Activated naive CD4-positive, alpha-beta T cell treated with Interleukin-2 at 50 U/mL for 16 hours (primary cell): ENCODE measurements at places on chromosomes 11 and 22.

DNA sequence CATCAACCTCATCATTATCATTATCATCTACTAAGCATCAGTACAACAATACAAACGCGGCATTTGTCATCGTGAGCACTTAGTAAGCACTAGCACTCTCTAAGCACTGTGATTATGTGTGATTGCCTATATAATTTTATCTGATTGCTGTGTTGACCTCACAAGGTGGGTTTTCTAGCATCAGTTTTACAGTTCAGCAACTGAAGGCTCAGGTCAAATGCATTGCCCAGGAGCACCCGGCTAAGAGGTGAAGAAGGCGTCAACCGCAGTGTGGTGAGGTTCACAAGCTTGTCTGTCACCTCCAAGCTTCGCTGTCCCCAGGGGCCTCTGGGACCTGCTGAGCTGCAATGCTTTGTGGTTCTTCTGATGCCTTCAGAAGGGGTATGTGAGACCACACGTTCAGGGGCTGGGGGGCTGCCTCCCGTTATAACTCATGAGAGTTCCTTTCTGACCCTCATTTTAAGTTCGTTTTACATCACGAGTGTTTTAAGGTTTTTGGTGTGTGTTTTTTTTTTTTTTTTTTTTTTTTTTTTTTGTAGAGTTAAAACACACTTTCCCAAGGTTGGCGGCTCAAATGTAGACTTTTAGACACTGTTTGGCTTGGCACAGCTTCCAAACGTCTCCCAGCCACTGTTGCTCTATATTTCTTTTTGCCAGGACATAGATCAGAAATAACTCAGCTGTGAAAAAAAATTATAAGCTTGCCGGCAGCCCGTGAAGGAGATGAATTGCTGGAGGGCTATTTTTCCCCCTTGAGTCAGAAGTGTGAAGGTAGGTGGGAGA lies 33.8 kb upstream of the SCUBE1 start:
- peak; percentile 17 for DNase-seq

- DNase-seq, result no peak
These were observed 256.7 kb upstream of the CCDC90B start for GRCh38 chr11:83542861-83543260.

GRCh38 chr11:69726019-69726418 lies 22.2 kb upstream of the FGF19 start:
- no peak for DNase-seq

DNA sequence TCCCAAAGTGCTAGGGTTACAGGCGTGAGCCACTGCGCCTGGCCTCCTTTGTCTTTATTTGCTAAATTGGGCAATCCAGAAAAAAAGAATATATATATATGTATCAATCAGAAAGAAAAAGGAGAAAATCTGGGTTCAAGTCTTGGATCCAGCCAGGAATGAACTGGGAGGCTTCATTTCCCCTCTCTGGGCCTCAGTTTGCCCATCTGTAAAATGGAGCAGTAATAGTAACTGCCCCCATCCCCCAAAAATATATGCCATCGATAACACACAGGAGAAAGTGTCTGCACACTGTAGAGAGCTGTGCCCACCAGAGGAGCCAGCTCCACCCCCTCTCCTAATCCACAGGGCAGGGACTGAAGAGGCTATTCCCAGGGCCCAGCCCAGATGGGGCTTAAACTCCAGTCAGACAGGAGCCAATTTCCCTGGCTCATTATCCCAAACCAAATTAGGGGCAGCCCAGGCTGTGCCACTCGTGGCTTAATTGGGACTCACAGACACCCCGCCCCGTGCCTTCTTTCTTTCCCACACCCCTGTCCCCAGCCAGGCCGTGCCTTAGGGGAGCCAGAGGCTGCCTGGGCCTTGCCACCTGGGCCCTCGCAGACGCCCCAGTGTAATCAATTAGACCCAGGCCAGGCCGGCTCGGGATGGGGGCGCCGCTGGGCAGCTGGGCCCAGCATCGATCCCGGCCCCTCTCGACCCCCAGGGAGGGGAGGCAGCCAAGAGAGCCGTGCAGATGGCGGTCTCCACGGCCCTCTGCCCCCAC lies 171.5 kb downstream of the MN1 start:
- DNase-seq, result no peak
